ENCODE measurements at places on chromosomes 6 and 20. TPM values are rescaled to one million over a fixed set of nuclear protein-coding genes. Genes with fewer than 3 reads are reported as not detected.

- peak; percentile 65 for DNase-seq
Measured at GRCh38 chr6:148747471-148748165, 788 bp downstream of the UST start.

SLC17A1 gene
- not detected for total RNA-seq

- DNase-seq, result no peak
Measured at GRCh38 chr6:39884696-39885095, 49.6 kb downstream of the MOCS1 start.

- DNase-seq, result no peak
Measured at GRCh38 chr6:154164397-154164796, 125.4 kb downstream of the OPRM1 start.

RAET1G gene
- not detected for total RNA-seq

ACSS1 gene
- 0.40 TPM for total RNA-seq

- no peak for DNase-seq
Measured at GRCh38 chr20:36314734-36315544, 8.8 kb downstream of the DLGAP4 start.
